ENCODE measurements at places on chromosomes 1 and 21.
A peak's percentile ranks its signal among the peaks of the same experiment; 100 is the strongest.

GRCh38 chr1:211344152-211344618 lies 17.6 kb downstream of the TRAF5 start:
- DNase-seq: no peak

- no peak for DNase-seq
Measured at GRCh38 chr21:35850542-35851103, 209.7 kb downstream of the SETD4 start.

- DNase-seq: no peak
Measured at GRCh38 chr1:110749960-110750359, 75.2 kb upstream of the KCNA3 start.

- DNase-seq: no peak
Measured at GRCh38 chr21:34865400-34866241, 183.5 kb downstream of the RUNX1 start.

- no peak for DNase-seq
Measured at GRCh38 chr1:2233468-2233867, 5.3 kb downstream of the SKI start.

- DNase-seq: no peak
Measured at GRCh38 chr1:234967121-234967520, 161.5 kb downstream of the TOMM20 start.

- DNase-seq: no peak
Measured at GRCh38 chr1:153648000-153648643, 10.4 kb upstream of the SNAPIN start.

GRCh38 chr1:177789956-177790355 lies 179.9 kb downstream of the SEC16B start:
- no peak for DNase-seq

DNA sequence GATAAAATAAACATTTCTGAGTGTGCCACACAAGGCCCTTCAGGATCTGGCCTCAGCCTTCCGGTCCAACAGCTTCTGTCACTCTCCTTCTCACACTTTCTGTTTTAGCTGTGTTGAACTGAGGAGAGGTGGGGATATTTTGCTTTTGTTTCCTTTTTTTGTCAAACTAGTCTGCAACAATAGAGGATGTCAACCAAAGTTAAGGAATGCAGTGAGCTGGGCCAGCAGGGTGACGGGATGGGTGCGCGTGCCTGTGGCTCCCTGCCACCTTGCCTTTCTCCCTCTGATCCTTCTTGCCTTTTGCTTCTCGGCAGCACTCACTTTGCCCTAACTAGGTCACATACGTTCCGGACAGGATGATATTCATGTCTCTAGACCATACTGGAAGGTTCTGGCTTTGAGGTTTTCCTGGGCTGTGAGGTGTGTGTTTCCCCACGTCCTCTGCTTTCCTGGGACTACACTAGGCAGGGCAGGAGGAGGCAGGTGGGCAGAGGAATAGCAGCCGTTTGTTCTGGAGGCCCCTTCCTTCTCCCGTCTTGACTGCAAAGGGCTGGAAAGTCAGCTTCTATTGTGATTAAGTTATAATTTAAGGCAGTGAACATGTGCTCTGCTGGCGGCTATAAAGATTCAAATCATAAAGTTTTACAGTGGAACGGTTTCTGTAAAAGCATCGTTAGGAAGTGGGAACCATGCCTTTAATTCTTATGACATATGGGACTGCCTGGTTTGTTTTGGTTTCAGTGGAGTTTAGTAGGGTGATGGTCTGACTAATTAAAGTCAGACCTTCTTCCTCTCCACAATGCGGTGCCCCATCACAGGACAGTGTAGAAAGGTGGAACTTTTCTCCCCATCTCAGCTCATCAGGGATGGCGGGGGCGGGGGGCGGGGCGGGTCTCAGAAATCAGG lies 67.8 kb downstream of the RNF220 start:
- no peak for DNase-seq

DNA sequence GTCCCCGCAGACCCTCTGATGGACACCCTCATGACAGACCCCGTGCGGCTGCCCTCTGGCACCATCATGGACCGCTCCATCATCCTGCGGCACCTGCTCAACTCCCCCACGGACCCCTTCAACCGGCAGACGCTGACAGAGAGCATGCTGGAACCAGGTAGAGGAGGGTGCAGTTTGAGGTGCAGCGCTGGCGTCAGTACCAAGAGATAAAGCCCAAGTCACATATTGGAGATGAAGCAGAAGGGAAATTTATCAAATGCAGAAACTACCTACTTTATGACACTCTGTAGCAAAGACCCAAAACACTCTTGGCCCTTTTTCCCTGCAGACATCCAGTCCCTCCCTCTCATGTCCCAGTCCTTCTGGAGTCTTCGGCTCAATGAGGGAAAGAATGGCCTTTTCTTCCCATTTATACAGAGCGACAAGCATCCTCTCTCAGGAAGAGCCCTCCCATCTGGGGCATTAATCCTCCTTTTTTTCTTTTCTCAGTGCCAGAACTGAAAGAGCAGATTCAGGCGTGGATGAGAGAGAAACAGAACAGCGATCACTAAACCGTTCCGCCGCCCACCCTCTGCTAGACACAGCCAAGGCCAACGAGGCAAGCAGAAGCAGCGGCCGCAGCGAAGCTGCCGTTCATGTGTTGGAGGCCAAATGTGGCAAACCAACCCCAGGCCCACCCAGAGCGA lies 30.8 kb upstream of the KIF1B start:
- DNase-seq: no peak

GRCh38 chr1:92167151-92167550 lies 50.6 kb upstream of the C1orf146 start:
- no peak for DNase-seq

- no peak for DNase-seq
Measured at GRCh38 chr1:93061895-93062792, 16.9 kb upstream of the MTF2 start.

DNA sequence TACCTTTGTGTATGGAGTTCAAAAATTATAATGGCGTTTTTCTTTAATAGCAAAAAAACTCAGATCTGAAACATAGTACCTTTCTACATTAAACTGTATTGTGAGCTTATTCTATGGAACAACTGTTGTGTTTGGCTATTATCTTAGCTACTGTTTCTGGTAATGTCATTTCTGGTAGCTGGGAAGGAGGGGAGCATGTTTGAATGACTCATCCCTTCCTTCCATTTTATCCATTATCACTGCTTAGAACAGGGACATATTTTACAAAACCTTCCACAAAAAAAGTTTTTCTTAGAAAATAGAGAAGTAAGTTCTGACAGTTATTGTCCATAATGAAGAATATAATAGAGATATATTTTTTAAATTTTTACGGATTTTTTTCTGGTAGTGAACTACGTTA lies 128.3 kb downstream of the NRDC start:
- DNase-seq: no peak

DNA sequence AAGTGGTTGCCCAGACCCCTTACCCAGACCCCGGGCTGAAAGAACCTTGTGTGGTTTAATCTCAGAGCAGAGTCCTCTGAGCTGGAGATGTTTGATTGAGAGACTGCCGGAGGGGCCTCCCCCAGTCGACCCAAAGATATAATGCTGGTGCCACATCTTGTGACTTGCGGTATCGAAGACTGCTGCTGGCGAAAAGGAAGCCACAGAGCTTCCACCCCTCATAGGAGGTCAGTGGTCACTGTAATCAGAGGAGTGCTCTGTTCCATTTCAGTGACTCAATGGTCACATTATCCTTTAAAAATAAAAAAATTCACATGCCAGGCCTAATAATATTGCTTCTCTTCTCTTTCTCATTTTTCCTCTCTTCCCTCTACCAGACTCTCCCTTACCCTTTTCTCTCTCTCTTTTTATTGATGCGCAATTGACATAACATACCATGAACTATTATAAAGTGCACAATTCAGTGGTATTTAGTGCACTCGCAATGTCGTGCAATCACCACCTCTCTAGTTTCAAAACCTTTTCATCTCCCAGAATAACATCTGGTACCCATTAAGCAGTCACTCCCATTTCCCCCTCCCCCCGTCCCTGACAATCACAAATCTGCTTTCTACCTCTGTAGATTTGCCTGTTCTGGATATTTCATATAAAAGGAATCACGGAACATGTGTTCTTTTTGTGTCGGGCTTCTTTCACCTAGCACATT lies 52.6 kb upstream of the LYST start:
- DNase-seq: no peak

- DNase-seq: no peak
Measured at GRCh38 chr1:216640100-216640499, 83.1 kb downstream of the ESRRG start.

- DNase-seq: no peak
Measured at GRCh38 chr1:85838238-85838637, 130.0 kb upstream of the ZNHIT6 start.

GRCh38 chr1:177859572-177859971 lies 110.3 kb downstream of the SEC16B start:
- no peak for DNase-seq

- DNase-seq: no peak
Measured at GRCh38 chr1:166960858-166961474, 14.4 kb downstream of the ILDR2 start.

DNA sequence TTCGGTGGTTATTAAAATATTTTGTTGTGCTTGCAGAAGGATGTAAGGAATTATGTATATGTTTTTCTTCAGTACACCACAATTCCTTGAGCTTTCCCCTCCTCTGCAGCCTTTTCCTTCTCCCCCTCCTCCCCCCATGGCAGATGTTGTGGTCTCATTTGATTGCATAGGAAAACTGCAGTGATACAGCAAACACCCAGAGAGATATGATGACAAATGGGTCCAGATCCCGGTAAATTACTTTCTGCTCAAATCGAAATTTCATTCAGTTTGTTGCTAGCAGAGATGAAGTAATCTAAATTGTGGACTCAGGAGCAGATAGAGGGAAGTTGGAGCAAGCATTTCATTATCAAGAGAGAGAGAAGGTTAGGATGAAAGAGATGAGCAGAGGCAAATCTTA lies 9.9 kb downstream of the LMO4 start:
- no peak for DNase-seq

DNA sequence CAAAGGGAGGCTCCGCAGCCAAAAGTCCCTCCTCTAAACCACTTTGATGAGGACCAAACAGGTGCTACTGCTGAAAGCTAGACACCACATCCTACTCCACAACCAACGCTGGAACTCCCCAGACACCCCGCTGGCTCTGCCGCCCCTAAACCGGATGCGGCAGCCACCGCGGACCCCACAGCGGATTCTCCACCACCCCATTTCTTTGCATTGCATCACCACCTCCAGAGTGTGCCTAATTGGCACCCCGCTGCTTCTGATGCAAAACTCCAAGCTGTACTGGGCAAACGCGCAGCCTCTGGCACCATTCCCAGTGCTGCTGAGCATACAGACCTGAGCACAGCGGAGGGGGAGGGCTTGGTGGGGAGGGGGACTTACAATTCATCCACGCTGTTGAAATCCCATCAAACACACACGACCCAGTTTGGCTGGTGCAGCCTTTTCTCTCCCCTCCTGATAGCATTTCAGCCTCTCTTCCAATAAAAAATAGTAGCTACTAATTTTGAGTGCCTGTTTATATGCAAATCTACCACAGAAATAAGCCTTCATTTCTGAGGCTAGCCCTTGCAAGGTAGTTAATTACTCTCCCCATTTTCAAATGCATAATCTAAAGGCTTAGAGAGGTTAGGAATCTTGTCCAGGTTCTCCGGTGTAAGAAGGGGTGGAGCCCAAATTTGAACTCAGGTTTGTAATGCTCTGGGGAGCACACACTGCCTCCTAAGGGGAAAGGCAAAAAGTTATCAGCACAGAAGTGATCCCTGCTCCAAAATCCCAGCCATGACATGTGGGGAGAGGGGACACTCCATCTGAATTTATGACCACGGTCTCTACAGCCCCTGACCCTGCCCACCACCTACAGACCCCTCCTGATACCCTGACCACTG lies 12.2 kb upstream of the RGS16 start:
- peak; percentile 46 for DNase-seq

DNA sequence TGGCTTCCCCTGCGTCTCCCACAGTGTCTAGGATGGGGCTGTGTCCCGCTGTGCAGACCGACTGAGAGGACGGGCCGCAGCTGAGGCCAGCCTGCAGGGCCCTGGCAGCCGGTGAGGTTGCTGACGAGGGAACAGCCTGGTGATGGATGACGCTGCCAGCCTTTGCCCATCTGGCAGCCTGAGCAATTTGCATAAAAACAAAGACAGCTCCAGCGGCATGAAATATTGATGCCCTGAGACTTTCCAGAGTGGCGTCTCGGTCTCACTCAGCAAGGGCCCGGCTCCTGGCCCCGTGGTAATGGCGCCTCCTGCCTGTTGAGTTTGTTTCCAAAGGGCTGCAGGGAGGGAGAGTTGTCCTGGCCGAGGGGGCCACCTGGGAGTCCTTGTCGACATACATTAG lies 19.1 kb upstream of the KCNA10 start:
- no peak for DNase-seq

- DNase-seq: no peak
Measured at GRCh38 chr1:104874044-104874443, 1124.3 kb downstream of the AMY1C start.

DNA sequence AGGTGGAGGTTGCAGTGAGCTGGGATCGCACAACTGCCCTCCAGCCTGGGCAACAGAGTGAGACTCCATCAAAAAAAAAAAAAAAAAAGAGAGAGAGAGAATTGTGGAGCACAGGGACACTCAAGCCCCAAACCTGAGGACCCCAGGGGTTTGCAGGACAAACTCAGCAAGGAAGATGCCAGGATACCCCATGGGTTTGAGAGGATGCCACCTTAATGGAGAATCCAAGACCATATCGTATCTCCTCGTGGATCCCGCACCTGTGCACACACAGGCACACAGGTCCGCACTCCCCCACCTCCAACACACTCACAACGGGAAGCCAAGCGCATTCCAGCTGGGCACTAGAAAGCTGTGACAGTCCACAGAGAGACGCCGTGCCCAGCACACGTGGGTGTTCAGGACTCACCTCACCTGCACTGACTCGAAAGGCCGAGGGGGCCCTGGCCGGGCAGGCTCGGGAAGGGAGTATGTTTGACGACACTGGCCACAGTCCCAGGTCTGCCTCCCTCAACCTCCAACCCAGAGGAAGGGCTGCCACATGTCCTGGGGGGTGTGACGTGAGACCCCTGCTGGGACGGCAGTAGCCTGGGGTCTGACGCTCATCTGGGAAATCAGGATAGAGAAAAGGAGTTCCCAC lies 11.1 kb downstream of the CHD5 start:
- DNase-seq: no peak

DNA sequence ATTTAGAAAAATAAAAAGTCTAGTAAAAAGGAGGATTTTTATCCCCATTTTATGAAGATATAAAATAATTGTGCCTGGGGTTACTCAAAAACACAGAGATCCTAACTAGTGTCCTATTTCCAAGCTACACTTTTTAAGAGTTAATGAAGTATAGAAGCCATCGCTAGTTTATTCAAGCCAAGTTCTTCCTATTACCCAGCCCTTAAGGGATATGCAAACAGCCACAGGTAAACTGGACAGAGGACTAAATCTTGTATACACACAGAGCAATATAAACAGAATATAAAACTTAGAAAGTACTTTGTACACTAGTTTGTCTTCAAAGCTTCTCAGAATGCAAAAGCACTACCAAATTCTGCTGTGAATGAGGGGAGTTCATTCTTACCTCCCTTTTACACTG lies 111.1 kb downstream of the RERE start:
- DNase-seq: no peak

DNA sequence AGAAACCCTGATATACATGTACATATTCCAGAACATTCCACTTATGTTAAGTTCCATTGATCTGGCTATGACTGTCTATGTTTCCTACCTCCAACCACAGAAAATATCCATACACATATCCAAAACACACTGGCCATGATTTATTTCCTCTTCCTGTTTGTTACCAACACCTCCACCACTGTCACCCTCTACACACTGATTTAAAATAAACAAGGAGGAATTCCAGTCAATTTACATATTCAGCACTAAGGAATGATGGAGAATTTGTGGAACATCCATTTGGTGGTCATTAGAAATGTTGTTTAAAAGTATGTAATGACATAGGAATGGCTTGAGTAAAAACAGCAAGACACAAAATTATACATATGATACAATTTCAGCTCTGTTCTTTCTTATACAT lies 5.5 kb upstream of the STX6 start:
- no peak for DNase-seq
